ENCODE measurements at places on chromosomes 5 and 9. TPM values are rescaled to one million over a fixed set of nuclear protein-coding genes. Genes with fewer than 3 reads are reported as not detected.

GRCh38 chr5:144307736-144308135 is 137.1 kb downstream of the KCTD16 start:
- no peak for ATAC-seq
- H3K36me3 ChIP-seq, result no peaks in the 10 kb centered on the region
- H3K27me3 ChIP-seq, result no peaks in the 10 kb centered on the region
- no peak overlapping the region for H3K27ac ChIP-seq
- H3K4me3 ChIP-seq, result no peak overlapping the region

DNA sequence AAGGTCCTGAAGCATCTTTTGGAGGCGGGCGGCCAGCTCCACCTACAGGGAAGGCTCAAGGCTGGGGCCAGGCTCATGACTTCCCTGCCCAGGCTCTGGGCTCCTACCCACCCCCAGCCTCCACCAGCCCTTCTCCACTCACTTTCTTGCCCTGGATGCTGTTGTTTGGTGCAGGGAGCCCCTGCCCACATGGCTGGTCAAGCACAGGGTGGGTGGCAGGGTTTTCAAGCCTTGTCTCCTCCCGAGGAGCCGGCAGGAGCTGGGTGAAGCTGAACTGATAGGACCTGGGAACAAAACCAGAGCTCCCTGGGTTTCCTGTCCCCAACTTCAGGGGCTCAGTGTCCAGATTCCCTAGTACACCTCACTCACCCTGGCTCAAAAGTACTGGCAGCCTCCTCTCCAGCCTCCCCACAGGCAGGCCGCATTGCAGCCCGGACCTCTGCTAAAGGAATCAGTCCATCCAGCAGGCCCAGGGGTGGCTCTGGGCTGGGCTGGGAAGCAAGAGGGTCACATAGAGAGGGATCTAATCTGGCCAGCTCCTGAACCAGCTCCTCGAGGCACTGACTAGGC is 6.9 kb downstream of the SHROOM1 start:
- no peak overlapping the region for H3K4me3 ChIP-seq
- H3K27ac ChIP-seq, result no peak overlapping the region
- H3K4me1 ChIP-seq, result no peaks in the 10 kb centered on the region
- H3K36me3 ChIP-seq, result peaks cover 23% of the 10 kb centered on the region
- no peak for ATAC-seq
- H3K27me3 ChIP-seq, result peaks cover 23% of the 10 kb centered on the region

DNA sequence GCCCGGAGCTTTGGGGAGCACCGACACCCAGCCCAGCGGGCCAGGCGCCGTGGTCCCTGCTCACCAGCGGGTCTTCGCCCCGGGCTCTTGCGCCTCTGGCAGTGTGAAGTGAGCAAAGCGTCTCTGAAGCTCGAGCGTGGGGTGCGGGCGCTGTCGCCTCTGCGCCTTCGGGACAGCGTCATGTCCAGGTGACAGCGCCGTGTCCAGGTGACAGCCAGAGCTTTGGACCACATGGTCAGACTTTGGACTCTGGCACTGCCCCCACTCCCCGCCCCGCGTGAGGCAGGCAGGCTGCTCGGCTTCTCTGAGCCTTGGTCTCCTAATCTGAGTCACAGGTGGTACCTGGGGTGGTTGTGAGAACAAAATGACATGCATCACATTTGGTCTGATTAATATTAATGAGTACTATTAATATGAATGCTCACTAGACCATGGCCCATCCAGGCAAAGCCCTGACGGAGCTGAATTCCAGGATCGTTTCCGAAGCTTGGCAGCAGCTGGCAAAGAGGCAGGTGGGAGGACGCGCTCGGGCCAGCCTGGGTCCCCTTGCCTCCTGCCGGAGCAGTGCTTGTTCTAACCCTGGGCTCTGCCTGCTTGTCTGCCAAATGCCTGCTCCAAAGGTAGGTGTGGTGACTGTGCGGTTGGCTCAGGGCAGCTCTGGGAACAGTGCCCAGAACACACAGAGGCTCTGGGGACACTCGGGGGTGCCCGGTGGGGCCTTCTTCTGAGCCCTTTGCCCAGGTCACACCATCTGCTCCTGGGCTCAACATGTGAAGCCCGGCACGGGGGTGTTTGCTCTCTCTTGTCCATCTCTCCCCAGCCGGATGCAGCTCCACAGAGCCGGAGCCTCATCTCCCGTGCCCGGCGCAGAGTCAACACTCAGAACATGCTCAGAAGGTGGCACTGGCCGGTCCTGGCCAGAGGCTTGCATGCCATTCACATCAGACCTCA is 157.1 kb downstream of the OLFM1 start:
- H3K36me3 ChIP-seq, result no peaks in the 10 kb centered on the region
- H3K27ac ChIP-seq, result no peak overlapping the region
- no peak for ATAC-seq
- no peaks in the 10 kb centered on the region for H3K4me1 ChIP-seq
- no peak overlapping the region for H3K4me3 ChIP-seq

DNA sequence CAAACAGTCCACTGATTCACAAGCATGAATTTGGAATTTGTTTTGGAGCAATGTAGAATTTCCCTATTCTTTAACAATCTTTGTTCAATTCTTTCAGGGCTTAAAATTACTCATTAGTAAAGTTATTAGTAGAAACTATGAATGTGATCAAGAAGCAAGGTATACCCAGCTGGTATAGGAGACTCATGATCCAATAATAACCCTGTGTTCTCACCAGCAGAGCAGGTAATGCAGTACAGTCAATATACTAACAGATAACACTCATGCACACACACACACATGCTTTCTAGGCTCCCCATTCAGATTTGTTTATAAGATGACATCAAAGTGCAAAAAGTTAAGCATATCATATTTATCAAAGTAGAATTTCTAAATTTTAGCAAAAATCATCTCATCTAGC is 445.2 kb downstream of the ELAVL2 start:
- H3K4me1 ChIP-seq, result no peaks in the 10 kb centered on the region
- no peaks in the 10 kb centered on the region for H3K36me3 ChIP-seq
- no peak for ATAC-seq

GRCh38 chr5:84191281-84191680 is 193.4 kb downstream of the EDIL3 start:
- H3K27me3 ChIP-seq, result no peaks in the 10 kb centered on the region
- no peak overlapping the region for H3K27ac ChIP-seq
- H3K4me3 ChIP-seq, result no peak overlapping the region
- no peak for ATAC-seq
- no peaks in the 10 kb centered on the region for H3K4me1 ChIP-seq

Gene TMEM232
- 4.6 TPM for total RNA-seq

Measured in gastroesophageal sphincter (tissue), 4 donors.